ENCODE measurements at places on chromosomes 1 and 21.

DNA sequence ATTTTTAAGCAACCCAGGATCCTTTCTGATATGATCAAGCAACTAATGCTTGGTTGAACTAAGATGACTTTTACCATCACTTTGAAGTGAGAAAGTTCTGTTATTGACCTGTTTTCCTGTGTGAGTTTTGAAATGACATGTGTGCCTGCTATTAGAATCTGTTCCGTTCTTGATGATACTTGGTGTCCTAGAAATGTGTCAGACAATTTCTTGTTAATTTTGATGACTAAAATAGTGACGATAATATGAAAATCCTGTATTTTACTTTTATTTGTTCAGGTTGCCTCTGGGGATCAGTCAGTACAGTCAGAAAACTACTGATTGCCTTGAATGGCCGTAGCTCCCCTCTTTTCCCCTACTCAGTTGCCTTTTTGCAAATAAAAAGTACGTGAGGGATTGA, 228.0 kb downstream of the RYR2 start:
- no peak for DNase-seq

DNA sequence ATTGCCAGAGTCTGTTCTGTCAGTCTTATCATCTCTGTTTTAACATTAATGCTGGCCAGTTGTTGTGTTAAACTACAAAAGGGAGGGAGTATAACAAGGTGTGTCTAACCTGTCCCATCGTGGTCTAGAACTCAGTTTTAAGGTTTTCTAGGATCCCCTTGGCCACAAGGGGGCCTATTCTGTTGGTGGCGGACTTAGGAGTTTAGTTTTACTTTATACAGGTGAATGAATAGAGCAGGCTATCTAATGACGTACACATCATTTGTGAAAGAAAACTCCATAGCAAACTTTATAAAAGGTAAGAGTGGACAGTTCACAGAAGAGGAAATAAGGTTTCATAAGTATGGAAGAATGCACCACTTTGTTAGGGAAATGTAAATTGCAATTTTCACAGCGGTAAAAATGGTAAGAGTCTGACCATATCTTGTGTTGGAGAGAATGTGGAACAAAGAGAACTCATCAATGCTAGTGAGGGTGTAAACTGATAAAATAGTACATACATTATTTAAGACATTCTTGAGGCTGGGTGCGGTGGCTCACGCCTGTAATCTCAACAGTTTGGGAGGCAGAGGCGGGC, 2.5 kb upstream of the ATF6 start:
- peak; percentile 68 for DNase-seq

GRCh38 chr1:59827055-59827643, 12.4 kb downstream of the HOOK1 start:
- no peak for DNase-seq

- no peak for DNase-seq
Measured at GRCh38 chr1:76336931-76337371, 262.4 kb downstream of the ST6GALNAC3 start.

DNA sequence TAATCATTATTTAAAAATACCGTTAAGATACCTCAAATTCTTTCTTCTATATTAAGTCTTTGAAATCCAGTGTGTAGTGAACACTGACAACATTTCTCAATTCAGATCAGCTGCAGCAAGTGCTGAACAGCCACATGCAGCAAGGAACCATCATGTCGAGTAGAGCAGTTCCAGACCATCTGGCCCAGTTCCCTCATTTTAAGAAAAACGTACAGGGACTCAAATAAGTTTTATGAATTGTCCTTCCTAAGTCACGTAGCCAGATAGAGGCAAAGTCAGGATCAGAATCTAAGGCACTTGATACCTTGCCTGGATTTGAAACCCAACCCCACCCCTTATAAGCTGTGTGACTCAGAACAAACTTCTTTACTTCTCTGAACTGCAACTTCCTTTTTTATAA, 132.4 kb downstream of the PROX1 start:
- DNase-seq: no peak

DNA sequence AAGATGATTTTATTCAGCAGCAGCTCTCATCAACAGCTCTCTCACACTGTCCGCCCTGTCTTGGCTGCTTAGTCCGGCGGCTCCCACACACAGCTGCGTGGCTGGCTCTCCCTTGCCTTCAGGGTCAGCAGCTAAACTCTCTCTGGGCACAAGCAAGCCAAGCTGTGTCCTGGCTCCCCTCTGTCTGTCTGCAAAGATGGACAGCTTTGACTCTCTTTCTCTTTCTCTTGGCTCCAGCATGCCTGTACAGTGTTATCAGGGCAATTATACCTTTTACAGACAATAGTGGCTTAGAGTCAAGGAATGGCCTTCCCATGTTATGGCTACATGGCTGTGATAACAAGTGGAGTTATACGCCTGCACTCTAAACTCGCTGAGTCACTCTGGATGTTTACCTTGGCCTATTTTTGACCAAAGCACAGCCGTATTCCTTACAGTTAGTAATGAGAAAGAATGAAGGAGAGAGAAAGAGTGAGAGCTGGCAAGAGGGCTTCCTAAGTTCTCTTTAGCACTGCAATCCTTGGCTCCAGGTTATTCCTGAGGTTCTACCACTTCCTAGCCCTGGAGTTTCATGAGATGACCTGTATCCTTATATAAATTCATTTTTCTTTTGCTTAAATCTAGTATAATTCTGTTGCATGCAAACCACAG, 59.9 kb upstream of the ZSWIM5 start:
- DNase-seq: no peak

GRCh38 chr1:67888216-67889106, 55.2 kb upstream of the GNG12 start:
- no peak for DNase-seq

- no peak for DNase-seq
Measured at GRCh38 chr1:51697166-51697565, 80.3 kb downstream of the OSBPL9 start.

GRCh38 chr1:25927521-25928265, 21.5 kb upstream of the STMN1 start:
- no peak for DNase-seq

GRCh38 chr1:36729289-36729688, 246.6 kb upstream of the CSF3R start:
- no peak for DNase-seq

GRCh38 chr21:29749223-29749622, 190.6 kb downstream of the GRIK1 start:
- no peak for DNase-seq

GRCh38 chr1:229430761-229431283, 3.1 kb downstream of the ACTA1 start:
- peak; percentile 71 for DNase-seq

- no peak for DNase-seq
Measured at GRCh38 chr1:214658785-214659184, 55.8 kb downstream of the CENPF start.

GRCh38 chr1:171654942-171655745, 2.7 kb upstream of the MYOC start:
- peak; percentile 76 for DNase-seq

DNA sequence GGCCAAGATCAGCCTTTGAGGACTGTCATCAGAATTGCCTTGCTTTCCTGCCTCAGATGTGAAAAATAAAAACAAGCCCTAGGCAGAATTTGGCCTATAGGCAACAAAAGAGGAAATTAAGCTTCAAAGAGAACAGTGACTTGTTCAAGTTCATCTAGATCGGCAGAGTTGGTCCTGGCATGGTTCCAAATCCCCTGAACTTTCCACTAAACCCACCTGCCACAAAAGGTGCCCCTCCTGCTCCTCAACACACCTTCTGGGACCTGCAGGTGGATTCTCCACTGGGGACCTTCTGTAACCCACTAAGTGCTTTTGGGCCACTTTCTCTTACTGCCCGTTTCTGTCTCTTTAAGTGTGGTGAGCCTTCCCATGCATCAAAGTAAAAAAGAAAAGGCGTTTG, 42.5 kb upstream of the LRRN2 start:
- DNase-seq: no peak

- DNase-seq: no peak
Measured at GRCh38 chr1:165862448-165862847, 35.0 kb downstream of the UCK2 start.

DNA sequence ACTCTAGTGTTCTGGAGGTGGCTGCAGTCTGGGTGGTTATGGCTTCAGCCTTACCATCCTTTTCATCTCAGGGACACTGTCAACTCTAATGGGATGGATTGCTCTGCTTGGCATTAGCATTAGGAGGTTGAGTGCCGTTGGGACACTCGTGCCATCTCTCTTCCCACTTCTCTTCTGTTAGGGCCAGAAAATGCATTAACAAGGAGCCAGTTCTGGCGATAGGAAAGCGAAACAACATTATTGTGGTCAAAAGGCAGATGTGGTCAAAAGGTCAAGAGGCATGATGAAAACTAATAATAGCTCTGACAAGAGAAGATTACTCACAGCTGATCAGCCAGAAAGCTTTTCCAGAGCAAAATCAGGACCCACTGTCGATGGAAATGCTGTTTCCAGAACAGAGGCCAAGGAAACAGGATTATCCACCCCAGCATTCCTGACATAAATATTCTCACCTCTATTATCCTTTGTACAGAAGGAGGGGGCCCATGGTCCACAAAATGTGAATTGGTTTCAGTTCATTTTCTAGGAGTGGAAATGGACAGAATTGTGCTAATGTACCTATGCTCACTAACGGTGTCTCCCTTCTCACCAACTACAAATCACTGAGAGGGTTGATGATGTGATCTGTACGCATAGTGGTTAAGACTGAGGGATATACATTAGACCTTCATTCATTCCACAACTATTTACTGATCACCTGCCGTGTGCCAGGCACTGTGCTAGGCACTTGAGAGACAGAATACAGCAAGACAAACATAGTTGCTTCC, 72.0 kb downstream of the ST6GALNAC5 start:
- DNase-seq: no peak

- no peak for DNase-seq
Measured at GRCh38 chr1:101365186-101365585, 128.4 kb downstream of the S1PR1 start.

DNA sequence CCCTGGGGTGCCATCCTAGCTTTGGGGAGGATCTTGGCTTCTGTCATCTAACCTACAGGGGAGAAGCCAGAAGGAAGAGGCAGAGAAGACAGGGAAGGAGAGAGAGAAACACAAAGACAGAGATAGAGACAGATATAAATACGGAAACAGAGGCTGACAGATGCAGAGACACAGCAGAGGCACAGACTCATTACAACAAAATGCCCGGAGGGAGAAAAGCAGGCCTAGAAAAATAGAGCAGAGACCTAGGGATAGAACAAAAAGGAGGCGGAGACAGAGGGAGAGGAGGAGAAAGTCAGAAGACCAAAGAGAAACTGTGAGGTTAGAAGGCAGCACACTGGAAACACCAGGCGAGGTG, 1.9 kb downstream of the PEAR1 start:
- DNase-seq: no peak

- DNase-seq: no peak
Measured at GRCh38 chr1:117695796-117696490, 90.1 kb downstream of the TENT5C start.

GRCh38 chr21:45309069-45309986, 21.6 kb upstream of the POFUT2 start:
- DNase-seq: peak; percentile 47

- no peak for DNase-seq
Measured at GRCh38 chr1:41383094-41383852, 22.0 kb downstream of the FOXO6 start.

DNA sequence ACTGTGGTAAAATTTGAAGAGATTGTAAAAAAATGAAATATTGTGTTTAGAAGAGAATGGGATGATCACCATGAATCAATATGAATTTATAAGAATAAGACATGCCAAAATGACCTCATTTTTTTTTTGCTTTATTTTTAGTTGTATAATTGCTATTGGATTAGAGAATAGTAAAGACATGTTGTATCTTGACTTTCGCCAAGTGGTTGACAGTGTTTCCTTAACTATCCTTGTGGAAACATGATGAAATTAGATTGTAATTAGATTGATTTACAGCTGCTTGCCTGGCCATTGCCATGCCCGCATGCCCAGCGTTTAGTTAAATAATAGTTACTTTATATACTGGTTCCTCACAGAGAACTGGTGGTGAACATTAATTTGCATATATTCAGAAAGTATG, 154.9 kb downstream of the MAGI3 start:
- DNase-seq: no peak
